ENCODE measurements at places on chromosomes 3 and 15.

- no peak for DNase-seq
These were observed 921.2 kb downstream of the SQOR start for GRCh38 chr15:46556010-46556409.

- no peak for DNase-seq
These were observed 298 bp downstream of the BCL2L10 start for GRCh38 chr15:52112203-52112750.

- no peak for DNase-seq
These were observed 6.1 kb upstream of the RNU6-1 start for GRCh38 chr15:67845974-67846373.

DNA sequence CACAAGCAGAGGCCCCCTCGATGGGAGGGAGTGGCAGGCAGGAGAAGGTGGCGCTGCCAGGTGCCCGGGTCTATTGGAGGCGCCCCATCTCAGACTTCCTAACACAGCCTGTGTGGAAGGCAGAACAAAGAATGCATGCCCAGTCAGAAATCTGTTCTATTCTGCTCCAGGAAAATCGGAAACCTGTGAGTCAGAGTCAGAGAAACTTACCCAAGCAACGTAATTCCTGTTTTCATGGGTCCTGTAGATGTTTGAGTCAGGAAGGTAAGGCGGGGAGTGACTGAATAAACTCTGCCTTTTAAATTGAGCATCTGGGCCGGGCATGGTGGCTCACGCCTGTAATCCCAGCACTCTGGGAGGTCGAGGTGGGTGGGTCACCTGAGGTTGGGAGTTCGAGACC, 13.7 kb downstream of the MAP6D1 start:
- no peak for DNase-seq

DNA sequence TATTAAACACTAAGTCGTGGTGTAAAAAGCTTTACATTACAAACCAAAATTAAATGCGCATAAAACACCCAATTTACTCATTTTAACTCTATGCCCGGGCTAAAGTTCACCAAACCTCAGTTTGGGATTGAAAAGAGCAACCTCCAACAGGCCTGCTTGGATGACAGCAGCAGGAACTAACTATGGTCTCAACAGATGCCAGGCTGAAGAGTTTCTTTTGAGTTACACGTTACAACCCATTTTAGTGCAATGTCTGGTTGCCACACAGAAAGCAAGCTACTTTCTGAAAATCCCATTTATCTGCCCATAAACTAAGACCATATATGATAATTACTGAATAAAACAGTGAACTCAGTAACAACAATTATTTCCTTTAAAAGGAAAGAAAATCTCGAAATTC, 2.2 kb downstream of the SATB1 start:
- peak; percentile 2 for DNase-seq

DNA sequence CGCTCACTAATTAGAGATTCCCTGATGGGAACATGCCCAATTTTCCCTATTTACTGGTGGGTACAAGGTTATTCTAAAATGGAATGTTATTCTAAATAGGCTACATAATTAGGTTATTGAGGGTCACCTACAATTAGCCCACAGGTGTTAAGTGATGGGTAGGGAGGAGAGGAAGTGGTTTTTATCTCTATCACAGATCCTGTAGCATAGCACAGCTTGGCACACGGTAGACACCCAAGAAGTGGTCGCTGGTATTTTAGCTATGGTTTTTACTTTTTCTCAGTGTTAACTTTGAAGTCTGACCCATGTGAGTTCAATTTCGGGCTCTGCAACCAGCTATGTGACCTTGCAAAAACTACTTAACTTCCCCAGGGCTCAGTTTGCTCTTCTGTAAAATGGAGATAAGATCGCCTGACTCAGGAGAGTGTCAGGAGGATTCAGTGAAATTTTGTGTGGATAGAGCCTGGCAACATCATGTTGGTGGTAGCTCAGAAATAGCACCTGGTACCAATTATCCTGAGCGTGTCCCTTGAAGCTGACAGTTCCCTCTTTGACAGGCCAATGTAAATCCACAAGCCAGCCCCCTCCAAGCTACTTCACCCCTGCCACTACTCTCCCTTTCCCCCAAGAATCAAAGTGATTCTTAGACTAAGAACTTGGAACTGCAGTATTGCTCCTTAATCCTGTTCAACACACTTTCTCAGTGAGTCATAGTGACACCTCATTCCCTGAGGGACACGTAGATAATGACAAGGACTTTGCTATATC, 8.7 kb upstream of the LMCD1 start:
- DNase-seq = peak; percentile 55

- no peak for DNase-seq
These were observed 837.2 kb downstream of the NTRK3 start for GRCh38 chr15:87419344-87419743.

DNA sequence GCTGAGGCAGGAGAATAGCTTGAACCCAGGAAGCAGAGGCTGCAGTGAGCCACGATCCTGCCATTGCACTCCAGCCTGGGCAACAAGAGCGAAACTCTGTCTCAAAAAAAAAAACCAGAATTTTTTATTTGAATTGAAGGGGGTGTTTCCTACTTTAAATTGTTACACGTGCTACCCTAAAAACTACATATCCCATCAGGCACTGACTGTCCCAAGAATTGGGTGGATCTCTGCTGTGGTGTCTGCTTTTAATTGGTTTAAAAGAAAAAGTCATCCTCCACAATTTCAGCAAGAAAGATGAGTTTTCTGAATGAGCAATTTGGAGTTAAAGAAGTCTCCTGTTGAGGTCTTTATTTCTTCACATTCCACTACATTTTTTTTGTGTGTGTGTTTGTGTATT, 2.1 kb downstream of the PDIA3 start:
- peak; percentile 66 for DNase-seq

DNA sequence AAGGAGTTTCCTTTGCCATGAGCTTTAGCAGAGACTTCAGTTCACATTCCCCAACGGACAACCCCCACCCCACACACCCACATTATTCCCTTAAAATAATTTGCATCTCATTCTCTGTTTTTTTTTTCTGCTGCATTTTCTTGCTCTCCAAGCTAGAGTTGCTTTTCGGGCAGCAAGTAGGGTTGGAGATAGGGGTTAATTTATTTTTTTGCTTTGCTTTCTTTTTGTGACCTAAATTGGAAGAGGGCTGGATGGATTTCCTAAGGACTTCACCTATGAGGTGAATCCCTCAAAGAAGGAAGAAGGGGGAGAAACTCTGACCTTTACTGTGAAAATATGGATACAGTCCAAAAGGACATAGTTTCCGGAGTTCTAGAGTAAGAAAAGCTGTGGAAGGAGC, 6.6 kb downstream of the SOX2 start:
- no peak for DNase-seq

- peak; percentile 33 for DNase-seq
These were observed 113.9 kb downstream of the RORA start for GRCh38 chr15:61115241-61115640.

DNA sequence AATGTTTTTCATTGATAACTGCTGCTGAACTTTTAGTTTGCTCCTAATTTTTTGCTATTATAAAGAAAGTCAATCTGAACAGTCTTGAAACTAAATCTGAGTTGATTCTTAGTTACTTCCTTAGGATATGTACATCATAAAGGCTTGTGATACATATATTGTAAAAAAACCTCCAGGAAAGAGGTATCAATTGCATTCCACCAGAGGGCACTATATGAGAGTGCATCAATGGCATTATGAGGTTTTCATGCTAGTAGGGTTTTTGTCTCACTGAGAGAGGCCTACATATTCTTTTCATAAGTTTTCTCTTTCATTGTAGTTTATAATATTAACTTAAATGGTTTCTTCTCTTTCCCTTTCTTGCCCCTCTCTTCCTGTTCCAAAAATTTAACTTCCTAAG, 46.9 kb downstream of the PIK3R4 start:
- DNase-seq = peak; percentile 47

DNA sequence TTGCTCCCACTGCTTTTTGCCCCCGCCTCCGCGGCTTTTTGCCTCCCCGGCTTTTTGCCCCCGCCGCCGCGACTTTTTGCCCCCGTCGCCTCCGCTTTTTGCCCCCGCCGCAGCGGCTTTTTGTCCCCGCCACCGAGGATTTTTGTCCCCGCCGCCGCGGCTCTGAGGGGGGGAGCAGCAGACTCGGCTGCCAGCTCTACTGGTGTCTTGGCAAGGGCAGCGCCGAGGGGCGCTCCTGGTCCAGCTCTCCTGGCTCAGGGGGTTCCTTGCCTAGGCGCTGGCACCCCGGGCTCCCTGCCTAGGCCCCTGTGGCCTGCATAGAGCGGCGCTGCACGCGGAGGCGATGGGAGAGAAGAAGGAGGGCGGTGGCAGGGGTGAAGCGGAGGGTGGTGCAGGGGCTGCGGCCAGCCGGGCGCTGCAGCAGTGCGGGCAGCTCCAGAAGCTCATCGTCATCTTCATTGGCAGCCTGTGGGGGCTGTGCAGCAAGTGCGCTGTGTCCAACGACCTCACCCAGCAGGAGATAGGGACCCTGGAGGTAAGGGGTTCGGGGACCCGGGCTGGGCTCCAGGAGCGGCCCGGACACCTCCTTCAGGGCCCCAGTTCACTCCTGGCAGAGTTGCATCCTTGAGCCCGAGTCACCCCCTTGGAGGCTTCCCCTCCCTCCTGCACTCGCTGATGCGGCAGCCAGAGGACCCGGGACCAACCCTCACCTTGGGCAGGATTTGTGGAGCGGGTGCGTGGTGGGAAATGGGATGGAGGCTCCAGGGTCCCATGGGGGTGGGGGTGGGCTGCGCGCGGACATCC, 642.4 kb downstream of the GOLGA6L6 start:
- no peak for DNase-seq

DNA sequence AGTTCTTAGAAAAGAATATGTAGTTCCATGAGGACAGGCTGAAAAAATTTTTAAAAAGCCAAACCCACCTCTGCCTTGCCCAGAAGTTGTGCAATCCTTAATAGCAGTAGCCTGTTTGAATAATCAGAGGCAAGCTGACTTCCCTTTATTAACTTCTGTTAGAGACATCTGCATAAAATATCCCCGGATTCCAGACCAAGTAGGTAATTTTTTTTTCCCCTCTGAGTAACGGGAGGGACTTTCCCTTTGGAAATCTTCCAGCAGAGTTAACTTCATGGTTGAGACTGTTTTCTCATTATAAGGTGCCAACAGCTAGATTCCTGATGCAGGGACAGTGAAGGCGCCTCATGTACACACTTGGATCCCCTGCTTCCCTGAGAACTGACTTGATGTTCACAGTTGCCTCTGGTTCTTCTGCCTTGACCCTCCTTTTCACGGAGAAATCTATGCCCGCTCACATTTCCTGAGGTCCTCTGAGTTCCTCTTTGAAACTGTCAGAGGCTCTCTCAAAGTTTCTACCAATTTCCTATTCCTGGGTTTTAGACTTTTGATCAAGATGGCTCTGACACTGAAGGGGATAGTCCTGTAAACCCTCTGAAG, 227.6 kb upstream of the BHLHE40 start:
- peak; percentile 87 for DNase-seq

- peak; percentile 64 for DNase-seq
These were observed 165.6 kb downstream of the GMNC start for GRCh38 chr3:190696777-190697501.

DNA sequence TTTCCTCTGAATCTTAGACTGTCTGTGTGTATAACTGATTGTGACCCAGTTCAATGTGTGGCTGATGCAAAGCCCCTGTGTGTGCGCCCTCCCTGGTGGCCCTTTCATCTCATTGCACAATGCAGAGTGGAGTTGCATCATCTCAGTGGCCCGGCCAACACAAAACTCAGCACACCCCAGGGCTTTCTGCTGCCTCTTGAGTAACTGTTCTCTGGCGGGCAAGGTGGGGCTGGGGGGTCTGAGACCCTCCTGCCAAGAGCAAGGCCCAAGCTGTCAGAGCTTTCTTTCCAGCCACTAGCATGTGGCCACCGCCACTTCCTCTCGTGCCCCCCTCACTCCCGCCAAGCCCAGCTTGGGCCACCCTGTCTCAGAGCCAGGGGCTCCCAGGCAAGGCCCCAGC, 80.7 kb upstream of the ALDH1L1 start:
- peak; percentile 78 for DNase-seq

GRCh38 chr15:40343512-40343911, 2.8 kb upstream of the CCDC9B start:
- DNase-seq = peak; percentile 83

GRCh38 chr3:169811631-169812331, 889 bp upstream of the LRRIQ4 start:
- peak; percentile 82 for DNase-seq

Measured in fibroblast of mammary gland (primary cell).